ENCODE measurements at places on chromosomes 12 and 14. TPM values are rescaled to one million over a fixed set of nuclear protein-coding genes. Genes with fewer than 3 reads are reported as not detected.

PRKAB1 gene
- total RNA-seq, result 25.6 TPM

GRCh38 chr12:68611094-68611805, 551 bp downstream of the RAP1B start:
- H3K27me3 ChIP-seq, result no peaks in the 10 kb centered on the region
- DNase-seq, result peak; percentile 88
- no peaks in the 10 kb centered on the region for H3K36me3 ChIP-seq
- peak overlapping the region; percentile 98 for H3K27ac ChIP-seq
- H3K4me3 ChIP-seq, result peak overlapping the region; percentile 91
- no peaks in the 10 kb centered on the region for H3K4me1 ChIP-seq

OR4E1 gene
- not detected for total RNA-seq

PMEL gene
- total RNA-seq, result 0.93 TPM

- DNase-seq, result no peak
- no peak overlapping the region for H3K4me3 ChIP-seq
- peaks cover 2% of the 10 kb centered on the region for H3K4me1 ChIP-seq
- no peaks in the 10 kb centered on the region for H3K36me3 ChIP-seq
- H3K27ac ChIP-seq, result no peak overlapping the region
- H3K27me3 ChIP-seq, result no peaks in the 10 kb centered on the region
Observed at GRCh38 chr12:1716911-1717310, 26.0 kb downstream of the ADIPOR2 start.

DNA sequence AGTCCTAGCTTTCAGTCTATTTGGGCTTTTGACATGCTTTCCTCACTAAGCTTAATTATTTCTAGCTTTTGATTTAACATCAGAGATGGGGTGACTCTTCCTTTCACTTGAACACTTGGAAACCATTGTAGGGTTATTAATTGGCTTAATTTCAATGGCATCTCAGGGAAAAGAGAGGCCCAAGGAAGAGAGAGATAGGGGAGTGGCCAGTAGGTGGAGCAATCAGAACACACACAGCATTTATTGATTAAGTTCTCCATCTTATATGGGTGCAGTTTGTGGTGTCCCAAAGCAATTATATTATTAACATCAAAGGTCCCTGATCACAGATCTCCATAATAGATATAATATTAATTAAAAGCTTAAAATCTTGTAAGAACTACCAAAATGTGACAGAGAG, 1466.1 kb upstream of the SEL1L start:
- no peak for DNase-seq
- H3K27ac ChIP-seq, result no peak overlapping the region
- H3K36me3 ChIP-seq, result no peaks in the 10 kb centered on the region
- no peaks in the 10 kb centered on the region for H3K27me3 ChIP-seq
- no peaks in the 10 kb centered on the region for H3K4me1 ChIP-seq

AQP2 gene
- total RNA-seq, result 0.21 TPM

KRT7 gene
- total RNA-seq, result 8.7 TPM

All from aorta (tissue), 5 donors.